ENCODE measurements at places on chromosomes 5 and 9. TPM values are rescaled to one million over a fixed set of nuclear protein-coding genes. Genes with fewer than 3 reads are reported as not detected.

ZCCHC9 gene
- 9.3 TPM for total RNA-seq

NUTM2F gene
- total RNA-seq: not detected

LIX1 gene
- not detected for total RNA-seq

PHF24 gene
- total RNA-seq: 0.10 TPM

N4BP3 gene
- total RNA-seq: 2.7 TPM

FIBCD1 gene
- total RNA-seq: 0.40 TPM

WDR38 gene
- not detected for total RNA-seq

- no peak for DNase-seq
Measured at GRCh38 chr9:107982745-107983144, 493.2 kb upstream of the KLF4 start.

DNA sequence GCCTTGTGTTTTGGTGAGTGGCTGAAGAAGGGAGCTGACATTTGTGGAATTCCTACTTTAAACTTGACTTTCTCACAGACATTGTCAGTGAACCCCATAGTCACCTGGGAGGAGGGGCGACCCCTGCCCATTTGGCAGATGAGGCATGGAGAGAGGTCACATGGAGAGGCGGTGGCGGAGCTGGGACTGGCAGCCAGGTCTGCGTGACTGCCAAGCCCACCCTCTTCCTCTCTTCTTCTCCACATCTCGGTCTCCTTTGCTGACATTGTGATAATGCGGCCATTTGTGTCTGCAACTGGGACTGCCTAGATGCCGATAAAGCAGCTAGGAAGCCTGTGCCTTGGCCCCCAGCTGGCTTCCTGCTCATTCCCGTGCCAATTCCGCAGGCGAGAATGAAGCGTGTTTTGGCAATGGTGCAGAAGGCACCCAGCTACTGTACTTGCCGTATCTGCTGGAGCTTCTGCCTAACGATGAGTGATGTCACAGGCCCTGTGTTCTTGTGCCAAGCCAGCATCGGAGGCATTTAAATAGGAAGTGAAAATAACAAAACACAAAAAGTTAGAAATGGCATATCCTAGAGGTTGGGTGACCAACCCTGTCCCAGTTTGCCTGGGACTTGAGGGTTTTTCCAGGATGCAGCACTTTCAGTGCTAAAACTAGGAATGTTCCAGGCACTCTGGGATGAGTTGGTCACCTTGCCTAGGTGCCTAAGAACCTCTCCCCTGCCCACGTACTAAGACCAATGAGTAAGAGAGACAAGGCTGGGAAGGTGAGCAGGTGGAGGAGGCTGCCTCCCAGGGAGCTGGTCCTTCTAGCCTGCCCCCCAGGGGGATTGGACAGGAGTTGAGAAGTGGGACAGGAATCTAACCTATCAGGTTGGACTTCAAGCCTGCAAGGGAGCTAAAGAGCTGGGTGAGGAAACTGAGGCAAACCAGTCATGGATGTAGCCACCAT, 23.6 kb downstream of the OLFML2A start:
- peak; percentile 58 for DNase-seq

GRCh38 chr9:18877984-18878383, 155.0 kb downstream of the SAXO1 start:
- no peak for DNase-seq

GRCh38 chr5:59180515-59180914, 597.6 kb downstream of the RAB3C start:
- DNase-seq: no peak

GRCh38 chr9:36704148-36704547, 131.5 kb downstream of the MELK start:
- no peak for DNase-seq

DNA sequence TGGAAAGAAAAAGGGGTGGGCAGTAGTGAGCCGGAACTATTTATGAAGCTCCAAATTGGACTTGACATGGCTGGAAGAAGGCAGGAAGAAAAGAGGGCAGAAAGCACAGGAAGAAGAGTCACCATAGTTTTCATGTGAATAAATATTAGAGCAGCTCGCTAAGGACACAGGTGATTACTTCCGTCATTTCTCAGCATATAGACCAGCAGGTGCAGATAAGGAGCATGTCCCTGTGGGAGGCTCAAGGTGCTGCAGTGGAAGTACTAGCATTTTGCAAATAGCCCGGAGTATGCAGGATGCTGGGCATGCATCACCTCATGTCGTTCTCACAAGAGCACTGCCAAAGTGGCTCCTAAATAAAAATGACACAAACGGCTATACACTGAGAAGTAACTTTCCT, 71.3 kb upstream of the HTR4 start:
- no peak for DNase-seq

GRCh38 chr5:53067641-53068040, 41.9 kb downstream of the MOCS2 start:
- no peak for DNase-seq

DNA sequence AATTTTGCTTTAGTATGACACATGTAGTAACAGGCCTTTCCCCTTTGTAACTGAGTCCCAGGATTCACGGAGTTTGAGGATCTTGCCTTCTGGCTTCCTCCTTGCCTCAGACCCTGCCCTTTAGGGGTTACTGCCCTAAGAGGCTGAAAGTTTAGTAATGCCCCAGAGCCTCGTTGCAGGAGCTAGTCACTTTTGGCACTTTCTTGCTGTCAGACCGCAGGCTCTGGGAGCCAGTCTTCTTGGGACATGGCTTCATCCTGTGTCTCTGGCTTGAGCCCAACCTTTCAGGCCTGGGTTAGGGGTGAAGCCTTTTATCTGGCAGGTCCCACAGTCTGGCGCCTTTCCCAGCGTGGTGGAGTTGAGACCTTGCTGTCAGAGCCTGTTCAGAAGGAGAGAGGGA, 185.6 kb upstream of the DMRT1 start:
- DNase-seq: peak; percentile 95

DNA sequence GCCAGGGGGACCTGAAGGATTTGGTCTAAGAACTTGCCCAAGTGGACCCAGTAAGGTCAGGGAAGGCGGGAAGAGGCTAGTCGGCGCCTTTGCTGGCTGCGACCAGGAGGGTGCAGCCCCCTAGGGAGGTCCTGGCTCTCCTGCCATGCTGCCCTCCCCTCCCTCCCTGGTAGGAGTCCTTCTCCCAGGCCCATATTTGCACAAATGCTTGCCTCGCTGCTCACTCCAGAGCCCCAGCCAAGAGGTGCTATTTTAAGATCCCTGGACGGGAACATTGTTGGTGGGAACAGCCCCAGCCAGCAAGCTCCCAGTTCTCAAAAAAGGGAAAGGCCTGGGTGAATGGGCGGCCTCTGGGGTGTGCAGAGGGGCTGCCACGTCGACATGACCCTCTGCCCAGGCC, 4.3 kb upstream of the IL17B start:
- DNase-seq: peak; percentile 66

DNA sequence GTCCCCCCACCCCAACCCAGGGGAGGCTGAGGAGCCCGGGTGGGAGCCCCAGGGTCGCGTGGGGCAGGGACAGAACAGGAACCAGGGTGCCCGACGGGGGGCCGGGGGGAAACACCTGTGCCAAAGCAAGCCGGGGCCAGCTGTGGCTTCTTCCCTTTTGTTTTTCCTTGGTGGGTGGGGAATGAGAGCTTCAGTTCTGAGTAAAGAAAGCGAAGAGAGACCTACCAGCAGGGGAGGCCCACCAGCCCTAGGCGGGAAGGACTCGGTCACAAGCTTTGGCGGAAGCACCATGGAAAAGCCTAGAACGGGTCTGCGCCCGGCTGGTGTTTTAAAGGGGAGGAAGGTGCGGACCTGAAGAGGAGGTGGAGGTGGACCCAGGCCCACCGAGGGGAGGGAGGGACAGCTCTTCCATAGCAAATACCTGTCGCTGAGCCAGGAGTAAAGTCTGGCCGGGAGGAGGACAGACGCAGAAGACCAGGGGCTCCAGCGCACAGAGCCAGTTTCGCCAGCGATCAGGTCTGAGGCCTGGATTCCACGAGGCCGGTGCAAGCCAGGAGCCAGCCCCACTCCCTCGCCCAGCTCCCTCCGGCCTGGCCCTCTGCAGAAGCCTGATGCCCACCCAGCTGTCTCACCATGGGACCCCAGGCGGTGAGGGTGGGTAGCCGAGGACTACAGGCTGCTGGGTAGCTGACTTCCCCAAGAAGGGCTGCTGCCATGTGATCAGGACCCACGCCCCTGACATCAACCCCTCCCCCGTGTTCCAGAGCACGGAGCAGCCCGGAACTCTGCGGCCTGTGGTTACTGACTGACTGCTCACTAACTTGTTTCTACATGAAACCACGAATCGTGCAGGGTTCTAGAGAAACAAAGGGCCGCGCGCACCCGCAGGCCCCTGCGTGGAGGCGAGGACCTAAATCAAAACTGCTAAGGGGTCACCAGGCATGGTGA, 849 bp upstream of the MGAT1 start:
- peak; percentile 81 for DNase-seq

Measured in left ventricle myocardium superior (tissue), 1 donor.